ENCODE measurements at places on chromosomes 12 and 14.

GRCh38 chr12:71476513-71476912 is 36.9 kb downstream of the LGR5 start:
- no peak for DNase-seq

DNA sequence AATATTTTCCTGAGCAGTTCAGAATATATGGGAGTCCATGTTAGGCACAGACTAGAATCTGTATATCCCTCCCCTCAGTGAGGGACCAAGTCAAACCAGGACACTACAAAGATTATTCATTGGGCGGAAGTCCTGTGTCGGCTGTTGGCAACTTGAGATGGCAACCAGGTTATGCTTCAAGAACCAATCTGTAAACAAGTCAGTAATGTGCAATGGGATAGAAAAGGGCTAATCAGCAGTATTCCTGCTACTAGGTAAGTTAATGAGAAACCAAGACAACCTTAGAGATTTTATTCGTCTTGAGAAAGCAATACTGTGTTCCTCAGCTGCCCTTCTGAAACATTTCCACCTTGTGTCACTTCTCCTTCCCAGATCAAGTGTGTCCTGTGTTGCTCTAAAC is 26.4 kb downstream of the ARG2 start:
- DNase-seq: no peak

DNA sequence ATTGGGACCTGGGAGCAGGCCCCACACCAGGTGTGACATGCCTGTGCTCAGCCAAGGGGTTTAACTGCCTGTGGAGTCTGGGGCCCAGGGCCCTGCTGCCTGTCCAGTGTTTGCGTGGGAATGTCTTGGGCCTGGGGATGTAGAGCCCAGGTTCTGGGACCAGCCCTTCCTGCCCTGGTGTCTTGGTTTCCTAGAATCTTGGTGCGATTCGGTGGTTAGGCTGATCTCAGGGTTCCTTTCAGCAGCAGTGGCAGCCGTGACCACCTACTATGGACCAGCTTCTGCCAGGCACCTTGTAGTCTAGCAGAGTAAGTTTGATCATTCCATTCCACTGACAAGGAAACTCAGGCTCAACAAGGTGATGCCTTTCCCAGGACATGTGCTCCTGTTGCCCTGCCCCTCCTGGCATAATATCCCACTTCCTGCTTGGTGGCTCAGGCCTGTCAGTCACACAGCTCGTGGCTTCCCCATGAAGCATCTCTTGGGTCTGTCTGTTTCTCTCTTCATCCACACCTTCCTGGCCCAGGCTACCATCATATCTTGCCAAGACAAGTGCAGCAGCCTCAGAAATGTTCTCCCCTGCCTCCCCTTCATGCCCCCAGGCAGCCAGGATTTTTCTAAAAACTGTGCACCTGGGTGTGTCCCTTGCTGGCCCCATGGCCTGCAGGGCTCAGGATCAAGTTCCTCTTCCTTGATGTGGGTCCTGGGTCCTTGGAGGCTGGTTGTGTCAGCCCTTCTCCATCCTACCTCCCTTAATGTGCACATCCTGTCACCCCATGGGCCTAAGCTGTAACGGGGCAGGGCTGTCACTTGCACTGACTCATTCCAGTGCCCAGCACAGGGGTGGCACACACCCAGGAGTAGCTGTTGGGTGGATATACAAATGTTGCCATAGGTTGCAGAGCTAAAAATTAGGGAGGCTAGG is 101.6 kb downstream of the SLC25A47 start:
- no peak for DNase-seq

GRCh38 chr12:75526655-75527511 is 15.5 kb upstream of the KRR1 start:
- no peak for DNase-seq

DNA sequence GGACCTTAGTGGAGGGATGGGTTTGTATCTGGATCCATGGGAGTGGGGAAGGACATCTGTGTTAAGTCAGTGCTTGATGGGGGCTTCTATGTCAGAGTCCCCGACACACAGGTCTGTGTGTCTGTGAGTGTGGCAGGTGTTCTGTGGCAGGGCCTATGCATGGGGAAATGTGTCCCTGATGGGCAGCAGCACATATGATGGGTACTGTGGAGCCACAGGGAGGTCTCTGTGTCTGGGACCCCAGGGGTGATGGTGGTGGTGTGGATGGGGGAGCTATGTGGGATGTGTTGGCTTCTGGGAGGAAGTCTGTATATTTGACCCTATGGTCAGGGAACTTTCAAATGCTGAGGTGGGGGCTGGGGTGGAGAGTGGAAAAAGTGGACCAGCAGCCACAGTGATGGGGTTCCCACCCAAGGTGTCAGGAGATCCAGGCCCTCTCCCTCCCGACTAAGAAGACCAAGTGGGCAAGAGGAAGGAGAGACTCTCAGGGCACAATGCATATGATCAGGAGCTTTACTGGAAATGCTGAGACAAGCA is 16.5 kb downstream of the KRT7 start:
- DNase-seq: no peak

GRCh38 chr14:39683691-39684260 is 251.5 kb upstream of the FBXO33 start:
- no peak for DNase-seq

GRCh38 chr12:92136965-92137721 is 8.5 kb downstream of the BTG1 start:
- no peak for DNase-seq

- no peak for DNase-seq
Observed at GRCh38 chr14:26174395-26174794, 423.4 kb downstream of the NOVA1 start.

- no peak for DNase-seq
Observed at GRCh38 chr12:6038160-6038559, 86.3 kb downstream of the VWF start.

GRCh38 chr14:70601162-70601561 is 707 bp upstream of the MED6 start:
- DNase-seq: no peak

DNA sequence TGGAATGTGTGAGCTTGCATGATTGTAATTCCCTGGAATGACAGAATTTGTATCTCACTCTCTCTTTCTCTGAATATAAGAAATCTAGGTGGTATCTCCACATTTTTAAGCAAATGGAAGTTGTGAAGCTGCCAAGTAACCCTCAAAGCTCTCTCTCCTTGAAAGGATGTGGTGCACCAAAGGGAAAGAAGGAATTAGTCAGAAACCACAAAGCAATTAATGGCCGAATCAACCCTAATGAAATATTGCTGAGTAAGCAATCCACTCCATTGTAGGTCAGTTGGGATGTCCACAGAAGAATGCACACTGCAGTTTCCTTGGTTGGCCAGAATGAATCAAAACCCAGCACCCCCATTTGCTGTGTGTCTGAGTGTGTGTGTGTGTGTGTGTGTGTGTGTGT is 153.5 kb downstream of the KCNA5 start:
- no peak for DNase-seq

DNA sequence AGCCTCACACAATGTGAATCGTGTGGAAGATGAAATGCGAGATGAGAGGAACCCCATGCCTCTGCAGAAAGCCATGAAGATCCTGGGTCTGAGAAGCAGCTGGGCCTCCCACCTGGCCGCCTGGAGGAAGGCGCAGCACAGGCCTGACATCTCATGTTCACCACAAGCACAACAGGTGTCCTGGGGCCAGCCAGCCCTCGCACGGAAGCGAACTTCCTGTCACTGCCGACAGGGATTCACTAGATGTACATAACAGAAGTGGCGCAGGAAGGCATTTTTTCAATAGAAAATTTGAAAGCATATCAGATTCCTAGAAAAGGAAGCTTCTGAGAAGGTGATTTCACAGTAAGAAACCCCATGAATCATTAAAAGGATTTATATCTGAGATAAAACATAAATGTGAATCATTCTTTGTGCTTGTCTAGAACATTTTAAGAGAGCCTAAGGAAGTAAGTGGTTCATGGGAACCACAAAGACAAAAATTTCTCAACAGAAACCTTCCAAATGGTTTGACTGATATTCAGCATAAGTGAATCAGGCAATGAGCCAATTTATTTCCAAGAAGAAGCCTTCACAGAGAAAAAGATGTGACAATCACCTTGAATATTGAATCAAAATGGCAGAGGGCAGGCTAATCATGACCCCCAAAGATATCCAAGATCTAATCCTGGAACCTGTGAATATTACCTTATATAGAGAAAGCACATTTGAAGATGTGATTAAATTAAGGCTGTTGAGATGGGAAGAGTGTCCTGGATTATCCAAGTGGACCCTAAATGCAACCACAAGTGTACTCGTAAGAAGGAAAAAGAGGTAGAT is 311.9 kb downstream of the DUSP6 start:
- DNase-seq: peak; percentile 62

GRCh38 chr14:61476754-61477410 is 155.5 kb downstream of the PRKCH start:
- DNase-seq: peak; percentile 12
